GM10248 (cell line): ENCODE measurements at places on chromosomes 7 and 10.

- DNase-seq = peak; percentile 26
These were observed 27.8 kb downstream of the ENTPD1 start for GRCh38 chr10:95783741-95784140.

DNA sequence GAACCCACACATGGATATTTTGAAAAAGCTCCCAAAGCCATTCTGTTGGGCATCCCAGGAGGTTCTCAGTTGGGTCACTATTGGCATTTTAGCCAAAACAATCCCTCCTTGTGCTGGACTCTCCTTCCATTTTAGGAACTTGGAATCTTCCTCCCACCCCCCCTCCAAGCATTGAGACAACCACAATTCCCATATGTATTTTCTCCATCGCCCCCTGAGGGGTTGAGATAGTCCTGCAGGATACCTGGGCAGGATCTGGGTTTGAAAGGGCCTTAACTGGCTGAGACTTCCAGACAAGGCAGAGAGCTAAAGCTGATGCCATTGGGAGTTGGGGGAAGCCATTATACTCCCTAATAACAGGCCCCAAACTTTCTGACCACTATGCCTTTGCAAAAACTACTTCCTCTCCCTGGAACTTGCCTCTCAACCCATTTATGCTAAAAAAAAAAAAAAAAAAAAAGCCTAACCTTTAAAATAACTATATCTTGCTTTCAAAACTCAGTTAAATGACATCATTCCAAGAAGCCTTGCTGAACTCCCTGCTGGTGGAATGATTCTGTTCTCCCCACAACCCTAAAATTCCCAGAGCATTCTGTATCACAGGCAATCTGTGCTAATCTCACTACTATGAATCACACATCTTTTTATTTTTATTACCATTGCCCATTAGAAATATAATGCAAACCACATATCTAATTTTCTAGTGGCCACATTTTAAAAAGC, 77.5 kb upstream of the PDE1C start:
- no peak for DNase-seq

DNA sequence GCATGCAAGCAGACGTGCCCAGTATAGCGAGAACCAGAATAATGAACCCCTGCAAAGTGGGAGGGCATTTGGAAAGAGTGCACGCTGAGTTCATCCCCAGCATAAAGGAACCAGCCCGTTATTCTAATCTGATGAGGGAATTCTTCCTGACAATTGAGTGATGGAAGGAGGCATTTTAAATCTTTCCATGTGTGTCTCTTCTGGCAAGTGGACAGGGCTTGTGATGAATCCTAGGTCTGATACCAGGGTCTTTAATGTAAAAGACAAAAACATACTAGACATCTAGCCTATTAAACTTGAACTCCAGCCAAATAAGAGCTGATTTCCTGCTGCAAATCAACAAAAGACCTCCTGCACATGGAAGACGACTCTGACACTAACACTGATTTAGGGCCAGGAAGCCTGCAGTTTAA, 301.2 kb downstream of the DPP6 start:
- DNase-seq = no peak

DNA sequence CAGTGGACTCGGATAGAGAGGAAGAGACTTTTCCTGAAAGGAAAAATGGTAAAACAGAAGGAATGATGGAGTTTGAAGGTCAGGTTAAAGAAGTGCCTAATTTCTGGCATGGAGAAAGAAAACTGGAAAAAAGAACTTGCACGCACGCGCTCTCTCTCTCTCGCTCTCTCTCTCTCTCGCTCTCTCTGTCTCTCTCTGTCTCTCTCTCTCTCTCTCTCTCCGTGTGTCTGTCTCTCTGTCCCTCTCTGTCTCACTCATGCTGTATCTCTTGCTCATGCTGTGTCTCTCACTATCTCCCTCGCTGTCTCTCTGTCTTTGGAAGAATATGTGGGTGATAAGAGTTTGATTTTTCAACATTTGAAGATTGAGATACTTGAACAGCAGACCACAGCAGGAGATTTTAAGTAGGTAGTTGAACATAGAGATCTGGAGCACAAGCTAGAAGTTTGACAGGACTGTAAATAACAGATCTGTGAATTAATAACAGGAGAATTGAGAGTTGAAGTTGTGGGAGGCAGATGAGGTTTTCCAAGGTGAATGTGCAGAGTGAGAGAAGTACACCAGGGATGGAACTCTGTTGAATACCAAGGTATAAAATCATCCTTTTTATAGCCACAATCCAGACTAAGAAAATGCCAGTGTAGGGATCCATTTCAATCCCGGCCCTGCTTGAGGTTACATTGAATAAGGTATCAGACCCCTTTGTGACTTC, 33.1 kb downstream of the ADD3 start:
- no peak for DNase-seq

DNA sequence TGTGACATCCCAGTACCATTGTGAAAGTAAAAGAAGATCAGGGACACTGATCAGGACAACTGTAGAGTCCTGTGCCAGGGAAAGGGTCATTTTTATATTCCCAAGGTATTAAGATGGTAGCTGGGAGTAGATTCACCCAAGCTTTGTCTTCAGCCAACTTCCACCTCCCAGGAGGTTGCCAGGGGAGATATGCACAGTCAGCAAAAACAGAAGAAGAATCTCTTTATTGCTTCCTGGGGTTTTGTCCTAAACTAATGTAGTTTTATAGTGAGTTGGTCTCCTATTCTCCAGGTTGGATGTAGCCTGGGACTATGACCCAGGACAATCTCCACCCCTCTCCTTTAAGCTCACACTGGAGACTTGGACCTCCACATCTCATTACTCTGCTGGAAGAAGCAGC, 139.2 kb downstream of the RAMP3 start:
- DNase-seq = no peak

DNA sequence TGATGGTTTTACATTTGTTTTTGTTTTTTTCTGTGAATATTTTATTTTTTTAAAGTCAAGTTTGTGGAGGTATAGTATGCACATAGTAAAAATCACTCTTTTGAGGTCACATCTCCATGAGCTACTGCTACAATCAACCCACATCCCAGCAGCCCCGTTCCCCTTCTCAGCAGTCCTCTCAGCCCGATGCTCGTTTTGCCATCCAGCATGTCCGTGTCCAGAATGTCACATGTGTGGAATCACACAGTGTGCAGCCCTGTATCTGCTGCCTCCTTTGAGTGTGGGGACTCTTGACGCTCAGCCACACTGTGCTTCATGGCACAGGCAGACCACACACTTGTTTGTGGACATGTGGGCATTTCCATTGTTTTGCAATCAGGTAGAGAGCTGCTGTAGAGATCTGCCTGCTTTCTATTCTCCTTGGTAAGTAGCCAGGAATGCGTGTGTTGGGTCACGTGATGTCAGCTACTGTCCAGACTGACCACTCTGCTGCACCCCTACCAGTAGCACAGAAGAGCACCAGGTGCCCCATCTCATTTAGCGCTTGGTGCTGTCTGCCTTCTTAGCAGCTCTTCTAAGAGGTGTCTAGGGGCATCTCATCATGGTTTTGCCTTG, 71.6 kb upstream of the CAMK2B start:
- DNase-seq = no peak

- no peak for DNase-seq
These were observed 12.6 kb upstream of the SH2B2 start for GRCh38 chr7:102273749-102274712.

DNA sequence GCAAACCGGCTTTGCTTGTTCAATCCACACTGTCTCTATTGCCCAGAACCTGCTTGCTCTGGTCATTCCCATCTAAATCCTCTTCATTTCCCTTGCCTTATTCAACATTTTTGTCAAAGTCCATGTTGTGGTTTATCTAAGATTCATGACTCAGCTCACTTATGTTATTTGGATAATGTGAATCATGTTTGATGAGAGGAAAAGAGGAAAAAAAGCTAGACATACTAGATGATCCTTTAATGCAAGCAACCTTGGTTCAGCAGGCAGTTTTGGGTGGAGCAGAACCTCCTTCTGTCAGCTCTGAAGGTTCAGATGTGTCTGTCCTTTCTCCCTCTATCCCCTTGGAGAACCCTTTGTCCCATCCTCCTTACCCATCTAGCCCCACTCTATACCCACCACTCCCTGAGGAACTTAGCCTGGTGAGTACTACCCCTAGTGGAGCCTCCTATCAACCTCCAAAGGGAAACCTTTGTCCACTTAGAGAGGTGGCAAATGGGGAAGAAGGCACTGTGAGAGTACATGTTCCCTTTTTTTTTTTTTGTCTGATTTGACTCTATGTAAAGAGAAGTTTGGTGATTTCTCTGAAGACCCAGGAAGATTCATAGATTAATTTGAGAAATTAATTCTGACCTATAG, 2.1 kb upstream of the SAMD9L start:
- DNase-seq = no peak

DNA sequence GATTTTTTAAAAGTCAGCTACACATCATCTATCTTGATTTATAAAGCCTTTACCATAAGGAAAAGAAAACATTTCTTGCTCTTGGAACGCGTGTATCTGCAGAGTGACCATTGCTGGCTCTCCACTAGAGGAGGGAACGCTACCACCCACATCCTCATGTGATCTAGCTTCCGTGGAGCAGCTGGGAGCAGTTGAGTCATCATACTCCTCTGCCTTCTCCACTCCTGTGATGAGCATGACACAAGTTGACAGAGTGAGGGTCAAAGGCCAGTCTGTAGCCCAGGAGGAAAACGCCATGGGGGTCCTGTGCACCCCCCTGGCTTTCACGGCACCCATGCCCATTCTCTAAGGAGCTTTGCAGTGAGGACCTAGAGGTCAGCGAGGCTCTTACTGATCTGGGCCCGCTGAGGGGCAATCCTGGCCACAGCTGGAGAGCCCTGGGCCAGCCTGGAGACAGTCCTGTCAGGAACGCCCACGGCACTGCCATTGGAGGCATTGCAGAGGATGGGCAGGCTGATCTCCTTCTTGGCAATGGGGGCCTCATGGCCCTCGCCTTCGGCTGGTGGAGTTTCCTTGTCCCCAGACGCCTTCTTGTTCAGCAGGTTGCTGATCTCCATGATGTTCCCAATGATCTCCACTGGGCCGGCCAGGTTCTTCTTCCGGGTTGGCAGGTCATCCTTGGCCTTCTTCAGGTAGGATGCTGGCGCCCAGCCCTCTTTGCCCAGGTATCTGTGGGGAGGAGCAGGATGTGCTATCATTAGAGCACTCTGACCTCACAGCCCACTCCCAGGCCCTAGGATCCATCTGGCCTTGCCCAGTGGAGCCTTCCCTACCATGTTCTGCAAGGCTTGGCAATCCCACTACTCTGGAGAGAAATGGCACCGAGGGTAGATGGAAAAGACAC, 119.2 kb downstream of the NEURL1 start:
- DNase-seq = no peak

GRCh38 chr10:61902445-61903220, 1.1 kb downstream of the ARID5B start:
- DNase-seq = peak; percentile 53

GRCh38 chr10:51960494-51960895, 261.1 kb upstream of the CSTF2T start:
- DNase-seq = peak; percentile 16

GRCh38 chr7:55343860-55344606, 21.1 kb upstream of the LANCL2 start:
- no peak for DNase-seq

DNA sequence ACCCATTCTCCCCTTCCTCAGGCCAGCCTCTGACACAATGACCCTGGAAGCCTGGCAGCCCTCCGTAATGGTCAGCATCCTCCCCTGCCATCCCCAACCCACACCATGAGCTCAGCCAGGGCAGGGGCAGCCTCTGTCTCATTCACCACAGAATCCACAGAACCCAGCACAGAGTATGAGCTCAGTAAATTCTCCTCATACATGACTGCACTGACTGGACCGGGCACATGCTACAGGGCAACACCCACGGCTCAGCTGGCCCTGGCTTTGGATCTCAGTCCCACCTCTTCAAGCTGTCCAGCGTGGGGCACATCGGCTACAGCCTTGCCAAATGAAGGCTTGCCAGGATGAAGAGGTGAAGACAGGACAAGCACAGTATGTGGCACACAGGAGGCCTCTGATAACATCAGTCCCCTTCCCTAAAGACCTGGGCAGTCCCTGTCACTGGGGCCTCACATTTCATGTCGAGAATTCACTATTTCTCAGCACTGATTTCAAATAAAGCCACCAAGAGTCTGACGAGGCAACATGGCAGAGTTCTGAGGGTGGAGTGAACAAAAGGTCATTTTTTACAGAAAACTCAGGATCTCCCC, 7.9 kb downstream of the GPRIN2 start:
- DNase-seq = no peak

DNA sequence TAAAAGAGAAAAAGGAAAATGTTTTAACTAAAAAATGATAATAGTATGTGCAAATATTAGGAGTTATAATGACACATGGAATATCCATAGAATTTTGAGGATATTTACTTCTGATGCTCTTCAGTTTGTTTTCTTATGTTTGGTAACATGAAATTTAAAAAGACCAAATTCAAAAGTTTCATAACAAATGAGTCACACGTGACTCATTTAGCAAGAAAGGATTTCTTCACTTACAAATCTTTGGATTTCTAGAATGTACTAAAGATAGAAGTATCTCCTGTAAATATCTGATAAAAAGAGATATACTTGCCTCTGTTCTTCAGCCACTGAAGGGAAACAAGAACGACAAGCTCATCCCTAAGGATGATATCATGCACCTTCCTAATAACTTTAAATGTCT, 774.5 kb upstream of the LRRTM3 start:
- no peak for DNase-seq

DNA sequence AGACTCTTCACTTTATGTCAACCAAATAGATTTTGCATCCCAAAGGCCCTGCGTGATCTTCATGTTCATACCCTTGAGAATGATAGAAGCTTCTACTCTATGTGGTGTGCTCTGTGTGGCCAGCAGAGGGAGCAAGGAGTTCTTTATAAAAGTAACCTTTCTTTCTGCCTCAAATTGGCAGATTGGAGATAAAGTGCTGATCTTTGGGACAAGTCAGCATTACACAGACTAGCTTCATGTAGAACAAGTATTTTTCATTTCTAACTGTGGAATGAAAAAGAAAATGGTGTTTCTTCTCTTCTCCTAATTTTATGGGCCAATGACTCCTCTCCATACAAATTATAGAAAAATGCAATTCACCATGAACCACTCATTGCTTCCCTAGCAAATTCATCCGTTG, 1214.1 kb downstream of the SORCS1 start:
- DNase-seq = peak; percentile 39

DNA sequence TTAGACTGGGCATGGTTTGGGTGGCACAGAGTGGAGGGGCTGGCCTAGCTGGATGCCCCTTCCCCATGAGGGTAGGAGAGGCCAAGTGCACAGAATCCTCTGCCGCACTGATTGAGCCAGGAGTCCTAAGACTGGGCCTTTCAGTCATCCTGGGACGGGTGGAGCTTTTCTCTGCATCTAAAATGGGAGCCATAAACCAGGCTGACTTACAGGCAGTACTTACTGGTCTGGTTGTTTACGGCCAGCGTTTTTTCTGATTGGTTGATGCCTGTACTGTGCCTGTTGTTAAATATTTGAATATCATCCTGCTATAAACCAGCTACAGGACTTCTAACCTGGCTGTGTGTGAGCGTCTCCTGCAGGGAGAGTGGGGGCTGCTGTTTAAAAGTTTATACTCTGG, 107.8 kb downstream of the CDH23 start:
- no peak for DNase-seq

- no peak for DNase-seq
These were observed 165.6 kb downstream of the RNLS start for GRCh38 chr10:88417387-88418030.

GRCh38 chr7:85596827-85597226, 410.0 kb upstream of the SEMA3D start:
- DNase-seq = no peak
